ENCODE measurements at places on chromosomes 6 and 20. TPM values are rescaled to one million over a fixed set of nuclear protein-coding genes. Genes with fewer than 3 reads are reported as not detected.

DNA sequence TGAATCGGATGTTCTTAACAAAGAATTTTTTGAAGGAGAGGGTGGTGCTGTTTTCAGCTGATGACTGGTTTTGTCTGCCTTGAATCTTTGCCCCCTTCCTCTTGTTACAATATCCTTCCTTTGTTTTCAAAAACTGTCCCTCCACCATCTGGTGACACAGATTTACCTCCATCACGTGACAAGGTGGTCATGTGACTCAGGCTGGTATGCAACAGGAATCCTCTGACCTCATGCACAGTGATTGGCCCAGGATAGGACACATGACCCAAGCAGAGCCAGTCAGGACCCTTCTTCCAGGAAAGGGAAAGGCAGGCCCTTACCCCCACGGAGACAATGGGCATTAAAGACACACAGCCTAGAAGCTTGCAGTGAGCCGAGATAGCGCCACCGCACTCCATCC is 84.7 kb upstream of the MC3R start:
- no peak for DNase-seq

- no peak for DNase-seq
Measured at GRCh38 chr6:137552146-137552545, 58.0 kb upstream of the OLIG3 start.

GRCh38 chr20:21103582-21104465 is 2.3 kb downstream of the LINC00237 start:
- DNase-seq: no peak

DNA sequence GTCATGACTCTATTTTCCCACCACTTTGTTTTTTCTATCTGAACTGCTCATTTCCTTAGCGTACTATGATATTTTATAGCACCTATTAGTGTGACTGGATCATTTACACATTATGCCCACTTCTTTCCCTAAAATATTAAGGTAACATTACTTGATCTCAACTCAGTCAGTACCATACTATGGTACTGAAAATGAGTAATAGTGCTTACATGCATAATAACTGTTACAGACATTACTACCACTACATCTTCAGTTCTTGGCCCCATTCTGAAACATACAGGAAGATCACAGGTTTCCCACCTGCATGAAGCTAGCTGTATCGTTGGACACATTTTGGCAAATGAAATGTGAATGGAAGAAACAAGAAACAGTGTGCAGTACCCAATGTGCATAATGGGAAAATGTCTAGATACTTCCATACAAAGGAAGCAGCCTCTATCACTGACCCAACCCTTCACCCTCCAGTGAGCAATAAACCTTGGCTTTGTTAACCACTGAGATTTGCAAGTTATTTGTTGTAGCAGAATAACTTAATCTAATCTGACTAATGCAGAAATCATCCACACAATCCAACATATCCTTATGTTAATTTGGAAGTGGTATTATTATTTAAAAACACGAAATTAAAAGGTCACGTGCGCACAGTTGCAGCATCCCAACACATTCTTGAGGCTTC is 108.6 kb upstream of the DOK5 start:
- DNase-seq: no peak

- no peak for DNase-seq
Measured at GRCh38 chr20:34435589-34435988, 72.5 kb downstream of the ITCH start.

GRCh38 chr6:37200085-37200484 is 30.1 kb downstream of the PIM1 start:
- DNase-seq: no peak

DNA sequence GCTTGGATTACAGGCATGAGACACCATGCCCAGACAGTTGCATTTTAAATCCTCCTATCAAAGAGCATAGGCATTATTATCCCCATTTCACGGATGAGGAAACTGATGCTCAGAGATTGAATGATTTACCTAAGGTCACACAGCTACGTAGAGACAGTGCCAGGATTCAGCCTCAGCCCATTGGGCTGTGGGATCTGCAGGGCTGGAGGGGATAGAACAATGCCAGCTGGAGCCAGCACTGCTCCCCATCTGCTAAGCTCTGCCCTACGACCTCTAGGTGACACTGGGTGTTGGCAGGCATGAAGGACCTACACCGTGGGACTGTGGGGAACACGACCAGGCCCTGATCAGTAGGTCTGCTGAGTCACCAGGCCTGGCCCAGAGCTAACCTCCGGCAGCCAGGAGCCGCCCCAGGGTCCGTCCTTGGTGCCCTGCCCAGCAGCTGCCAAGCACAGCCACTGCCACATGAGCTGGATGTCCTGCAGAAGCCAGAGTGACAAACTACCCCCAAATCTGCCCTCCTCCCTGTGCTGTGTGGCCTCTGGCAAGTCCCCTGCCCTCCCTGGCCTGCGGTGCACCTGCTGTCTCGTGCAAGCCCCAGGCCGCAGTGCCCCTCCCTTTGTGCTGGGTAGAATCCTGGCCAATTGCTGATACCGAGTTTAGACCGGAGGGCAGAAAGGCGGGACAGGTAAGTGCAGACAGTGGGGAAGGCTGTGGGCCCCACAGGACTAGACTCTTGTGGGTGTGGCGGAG is 47.6 kb upstream of the PTGIS start:
- no peak for DNase-seq

Gene PROCR
- total RNA-seq: 87.9 TPM

Gene FAM184A
- total RNA-seq: 12.8 TPM
